ENCODE measurements at places on chromosomes 5 and 9.

- no peak for DNase-seq
These were observed 108.1 kb downstream of the FBXW11 start for GRCh38 chr5:171898386-171898785.

DNA sequence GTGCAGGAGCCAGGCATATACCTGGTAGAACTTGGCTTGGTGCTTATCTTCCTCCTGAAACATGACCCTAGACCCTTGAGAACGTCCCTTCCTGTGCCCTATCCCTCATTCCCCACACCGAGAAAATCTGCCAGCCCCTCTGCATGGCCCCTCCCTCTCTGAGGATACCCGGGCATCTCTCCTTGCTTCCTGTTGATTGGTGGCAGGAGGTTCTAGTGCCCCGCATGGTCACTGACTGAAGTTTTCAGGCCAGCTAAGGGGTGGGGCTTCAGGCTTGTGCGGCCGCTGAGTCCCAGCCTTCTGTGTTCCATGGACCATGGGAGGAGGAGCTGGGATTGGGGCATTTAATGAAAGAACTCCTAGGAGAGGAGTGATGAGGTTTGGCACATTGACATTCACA is 22.8 kb downstream of the IGIP start:
- no peak for DNase-seq

DNA sequence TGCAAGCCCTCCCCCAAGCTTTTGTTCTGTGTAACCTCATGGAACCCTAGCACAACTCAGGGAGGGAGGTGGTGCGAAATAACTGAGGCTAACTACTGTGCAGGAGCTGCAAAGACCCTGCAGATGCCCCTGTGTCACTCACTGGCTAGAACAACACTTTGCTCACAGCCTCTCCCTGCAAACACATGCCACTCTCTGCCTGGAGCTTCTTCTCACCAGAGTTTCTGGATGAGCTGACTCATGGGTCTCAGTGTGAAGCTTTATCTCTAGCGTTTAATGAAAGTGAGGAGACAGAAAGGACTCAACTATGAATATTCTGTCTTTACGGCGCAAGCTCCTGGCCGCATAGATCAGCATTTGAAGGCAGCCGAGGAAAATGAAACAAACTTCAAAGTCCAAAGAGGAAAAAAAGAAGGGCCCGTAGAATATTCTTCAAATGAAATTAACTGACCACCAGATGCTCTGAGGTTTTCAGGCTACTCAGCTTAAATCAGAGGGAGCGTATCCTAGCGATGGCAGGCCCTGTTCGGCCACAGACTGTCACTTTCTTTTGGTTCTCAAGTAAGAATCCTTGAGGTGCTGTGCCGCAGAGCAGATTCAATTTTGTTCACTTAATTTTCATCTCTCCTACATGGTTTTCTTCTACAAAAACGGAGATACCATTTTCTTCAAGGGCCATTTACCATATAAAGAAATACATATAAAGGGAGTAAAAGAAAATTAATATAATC is 77.7 kb upstream of the TAS2R1 start:
- no peak for DNase-seq

DNA sequence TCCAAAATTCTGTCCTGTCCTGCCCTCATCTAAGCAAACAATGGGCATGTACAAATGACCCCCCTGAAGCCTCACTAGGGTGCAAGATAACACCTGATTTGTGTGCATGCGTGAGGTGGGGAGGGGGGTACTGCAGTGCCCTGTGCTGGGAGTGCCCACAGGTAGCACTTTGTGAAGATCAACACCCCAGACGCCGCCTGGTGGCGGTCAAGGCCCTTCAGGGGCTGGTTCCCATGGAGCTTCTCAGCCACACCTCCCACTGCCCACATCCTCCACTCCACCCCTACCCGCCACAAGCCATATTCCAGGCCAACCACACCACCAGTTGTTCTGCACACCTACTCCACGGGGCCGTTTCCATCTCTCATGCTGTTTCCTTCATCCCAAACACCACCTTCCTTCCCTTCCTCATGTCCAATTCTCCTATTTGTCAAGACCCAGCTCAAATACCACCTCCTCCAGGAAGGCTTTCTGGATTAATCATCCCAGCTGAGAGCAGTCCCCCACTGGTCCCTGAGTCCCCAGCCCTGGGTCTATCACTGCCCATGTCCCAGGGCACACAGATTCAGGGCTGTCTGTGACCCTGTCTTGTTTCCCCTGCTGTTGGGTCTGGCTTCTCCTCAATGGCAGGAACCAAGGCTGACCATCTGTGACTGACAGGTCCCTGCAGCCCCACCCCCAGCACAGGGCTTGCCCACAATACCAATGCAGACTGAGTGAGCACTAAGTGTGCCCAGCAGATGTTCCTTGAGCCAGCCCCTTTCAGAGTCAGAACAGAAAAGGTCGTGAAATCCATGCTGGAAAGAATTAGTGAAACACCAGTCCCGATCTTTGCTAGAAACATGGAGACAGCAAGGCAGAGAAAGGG is 178.4 kb downstream of the PAX5 start:
- no peak for DNase-seq

GRCh38 chr9:35237311-35237710 is 75.5 kb downstream of the UNC13B start:
- no peak for DNase-seq

GRCh38 chr5:93603793-93604643 is 21.0 kb downstream of the NR2F1 start:
- no peak for DNase-seq

DNA sequence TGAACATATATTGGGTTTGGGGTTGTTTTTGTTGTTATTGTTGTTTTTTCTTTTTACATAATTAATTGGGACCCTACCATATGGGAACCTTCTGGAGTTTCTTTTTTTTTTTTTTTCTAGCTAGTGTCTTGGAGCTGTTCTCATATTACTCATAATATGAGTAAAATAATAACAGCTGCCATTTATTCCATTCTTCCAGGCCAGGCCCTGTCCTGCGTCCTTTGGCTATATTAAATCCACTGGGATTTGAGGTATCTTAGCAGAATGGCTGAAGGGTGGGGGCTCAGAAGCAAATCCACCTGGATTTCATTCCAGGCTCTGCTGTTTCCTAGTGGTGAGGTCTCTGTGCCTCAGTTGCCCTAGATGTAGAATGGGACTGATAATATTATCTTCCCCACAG is 47.2 kb upstream of the RPL26L1 start:
- no peak for DNase-seq

DNA sequence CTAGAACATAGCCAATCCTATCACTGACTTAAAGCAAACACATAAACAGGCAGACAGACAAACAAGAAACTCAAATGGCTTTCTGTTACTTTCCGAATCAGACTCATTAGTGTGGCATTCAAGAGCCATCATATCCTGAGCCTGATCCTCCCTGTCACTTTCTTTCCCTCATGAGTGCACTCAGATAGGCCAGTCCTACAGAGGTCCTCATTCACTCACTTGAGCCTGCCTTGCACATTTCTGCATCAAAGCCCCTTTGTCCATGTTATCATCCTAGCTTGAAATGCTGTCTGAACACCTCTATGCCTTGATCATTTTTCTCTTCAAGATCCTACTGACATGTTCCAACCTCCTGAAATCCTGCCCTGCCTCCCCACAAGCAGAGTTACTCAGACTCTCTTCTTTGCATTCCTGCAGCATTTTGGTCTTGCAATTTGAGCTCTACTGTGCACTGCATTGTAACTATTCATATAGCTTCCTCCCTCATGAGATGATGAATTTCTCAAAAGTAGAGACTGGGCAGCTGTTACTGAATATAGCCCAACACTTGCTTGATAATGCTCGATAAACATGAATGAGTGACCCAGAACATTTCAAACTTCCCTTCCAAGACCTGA is 126.9 kb downstream of the PALM2AKAP2 start:
- no peak for DNase-seq

DNA sequence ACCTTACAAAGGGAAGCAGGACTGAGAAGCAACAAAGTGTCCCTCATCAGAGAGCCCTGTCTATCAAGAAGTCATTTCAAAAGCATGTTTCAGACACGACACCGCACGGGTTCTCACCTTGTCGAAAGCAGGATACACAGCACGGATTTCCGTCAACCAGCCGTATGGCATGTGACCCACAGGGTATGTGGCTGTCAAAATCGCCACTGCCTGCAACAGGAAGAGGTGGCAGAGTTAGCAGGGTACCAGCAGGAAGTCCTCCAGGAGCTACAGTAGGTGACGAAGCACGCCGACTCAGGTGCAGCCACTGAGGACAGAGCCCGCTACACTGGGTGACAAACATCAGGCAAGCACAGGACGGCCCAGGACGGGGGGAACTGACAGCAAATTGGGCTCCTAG is 81.2 kb downstream of the OTULIN start:
- no peak for DNase-seq

- no peak for DNase-seq
These were observed 68.2 kb downstream of the DOCK2 start for GRCh38 chr5:169705322-169705721.

DNA sequence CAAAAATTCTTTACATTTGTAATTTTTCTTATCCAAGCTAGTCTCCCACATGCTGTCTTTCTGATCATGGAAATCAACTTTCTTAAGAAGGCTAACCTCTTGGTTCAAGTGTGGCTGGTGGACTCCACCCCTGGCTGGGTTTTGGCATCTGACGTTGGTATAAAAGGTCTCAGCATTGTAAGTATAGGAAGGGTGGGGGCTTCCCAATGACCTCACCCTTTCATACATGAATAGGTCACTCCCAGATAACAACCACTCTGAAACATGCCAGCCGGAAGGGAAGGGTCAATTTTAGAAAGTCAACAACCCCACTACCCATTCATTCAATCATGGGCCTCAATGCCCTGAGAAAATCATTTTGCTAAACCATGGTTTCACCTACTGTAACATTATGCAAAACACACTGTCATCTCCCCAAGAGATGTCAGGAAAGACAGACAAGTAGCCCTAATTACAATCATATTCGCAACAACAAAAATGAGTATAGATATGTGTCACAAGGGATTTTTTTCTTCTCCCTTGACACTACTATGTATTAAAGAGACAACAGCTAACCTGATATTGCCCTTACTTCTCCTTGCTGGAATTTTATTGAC is 31.9 kb upstream of the PCSK5 start:
- no peak for DNase-seq

GRCh38 chr5:91281401-91281800 is 101.7 kb downstream of the ARRDC3 start:
- DNase-seq = no peak

- no peak for DNase-seq
These were observed 140.9 kb upstream of the DMRT1 start for GRCh38 chr9:700365-701282.

DNA sequence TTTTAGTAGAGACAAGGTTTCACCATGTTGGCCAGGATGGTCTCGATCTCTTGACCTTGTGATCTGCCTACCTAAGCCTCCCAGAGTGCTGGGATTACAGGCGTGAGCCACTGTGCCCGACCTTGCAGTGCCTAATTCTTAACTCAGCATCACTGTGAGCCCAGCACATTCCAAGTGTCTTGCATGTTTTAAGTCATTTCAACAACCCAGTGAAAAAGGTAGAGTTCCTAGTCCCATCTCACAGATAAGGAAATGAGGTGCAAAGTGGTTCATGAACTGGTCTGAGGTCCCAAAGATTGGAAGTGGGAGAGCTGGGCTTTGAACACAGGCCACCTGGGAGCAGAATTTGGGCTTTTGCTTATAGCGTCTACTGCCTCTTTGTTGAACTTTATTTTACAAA is 68.0 kb downstream of the ZNF366 start:
- DNase-seq = no peak

- DNase-seq = peak; percentile 60
These were observed 617.4 kb downstream of the SLCO4C1 start for GRCh38 chr5:101678481-101679193.

- no peak for DNase-seq
These were observed 159.9 kb downstream of the NTRK2 start for GRCh38 chr9:84829471-84829870.

DNA sequence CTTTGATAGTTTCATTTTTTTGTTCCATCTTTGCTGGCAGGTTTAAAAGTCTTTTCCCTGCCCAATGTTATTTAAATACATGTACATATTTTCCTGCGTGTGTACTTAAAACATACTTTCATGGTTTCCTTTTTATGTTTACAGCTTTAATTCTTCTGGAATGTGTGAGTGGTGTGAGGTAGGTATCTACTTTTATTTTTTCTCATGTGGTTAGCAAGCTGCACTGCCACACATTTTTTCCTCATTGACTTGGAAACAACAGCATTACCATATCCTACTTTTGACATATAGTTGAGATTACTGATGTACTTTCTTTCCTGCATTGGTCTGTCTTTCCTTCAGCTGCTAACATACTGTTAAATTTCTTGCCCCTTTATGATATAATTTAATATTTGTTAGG is 51.4 kb upstream of the COL15A1 start:
- no peak for DNase-seq

- peak; percentile 19 for DNase-seq
These were observed 42.8 kb upstream of the STXBP1 start for GRCh38 chr9:127568971-127569885.

- DNase-seq = no peak
These were observed 9.1 kb downstream of the PFDN1 start for GRCh38 chr5:140293849-140294100.

- DNase-seq = no peak
These were observed 38.0 kb downstream of the HABP4 start for GRCh38 chr9:96487949-96488348.

GRCh38 chr5:42772265-42772993 is 15.8 kb downstream of the CCDC152 start:
- no peak for DNase-seq

GRCh38 chr9:94697972-94698581 is 28.4 kb upstream of the AOPEP start:
- no peak for DNase-seq

GRCh38 chr5:16784843-16785791 is 151.0 kb downstream of the MYO10 start:
- no peak for DNase-seq

GRCh38 chr5:54457094-54457862 is 1.8 kb downstream of the HSPB3 start:
- no peak for DNase-seq

DNA sequence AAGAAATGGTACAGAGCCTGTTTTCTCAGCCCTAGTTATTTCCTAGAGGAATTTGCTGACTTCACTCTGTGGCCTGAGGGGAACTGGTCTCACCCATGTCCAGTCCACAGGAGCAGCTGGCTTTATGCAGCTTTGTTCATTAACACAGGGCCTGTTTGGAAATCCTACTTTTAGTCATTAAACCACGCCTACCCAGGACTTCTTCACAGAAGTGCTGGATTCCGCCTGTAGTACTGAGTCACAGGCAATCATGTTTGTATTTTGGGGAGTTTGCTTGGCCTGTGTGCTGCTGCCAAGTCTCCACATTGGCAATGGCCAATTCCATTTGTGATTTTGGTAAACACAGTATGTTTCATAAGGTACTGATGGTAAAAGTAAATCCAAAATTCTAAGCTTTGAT is 52.8 kb downstream of the CTNND2 start:
- no peak for DNase-seq

Data from Kasumi-1 (cell line).